ENCODE measurements at places on chromosomes 5 and 9.
A peak's percentile ranks its signal among the peaks of the same experiment; 100 is the strongest.

GRCh38 chr5:172685091-172685490, 44.0 kb downstream of the NEURL1B start:
- no peak for DNase-seq

DNA sequence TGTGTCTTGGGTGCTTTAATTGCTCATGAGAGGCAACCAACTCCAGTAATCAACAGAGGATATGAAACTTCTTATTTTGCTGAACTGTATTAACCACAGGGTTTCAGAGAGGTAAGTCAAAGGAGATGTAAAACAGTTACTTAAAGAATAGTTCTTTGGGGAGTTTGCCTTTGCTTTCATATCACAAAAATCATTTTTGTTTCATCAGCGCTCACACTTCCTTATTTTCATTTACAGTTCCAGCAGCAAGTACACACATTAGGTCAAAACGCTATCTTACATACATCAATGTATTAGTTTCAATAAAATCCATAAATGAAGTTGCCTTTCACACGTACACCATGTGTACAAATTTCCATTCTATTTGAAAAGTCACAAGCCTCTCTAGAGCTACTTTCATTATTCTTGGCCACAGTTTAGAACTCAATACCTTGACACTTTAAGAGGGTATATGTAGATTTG, 50.1 kb downstream of the ST8SIA4 start:
- DNase-seq, result no peak

DNA sequence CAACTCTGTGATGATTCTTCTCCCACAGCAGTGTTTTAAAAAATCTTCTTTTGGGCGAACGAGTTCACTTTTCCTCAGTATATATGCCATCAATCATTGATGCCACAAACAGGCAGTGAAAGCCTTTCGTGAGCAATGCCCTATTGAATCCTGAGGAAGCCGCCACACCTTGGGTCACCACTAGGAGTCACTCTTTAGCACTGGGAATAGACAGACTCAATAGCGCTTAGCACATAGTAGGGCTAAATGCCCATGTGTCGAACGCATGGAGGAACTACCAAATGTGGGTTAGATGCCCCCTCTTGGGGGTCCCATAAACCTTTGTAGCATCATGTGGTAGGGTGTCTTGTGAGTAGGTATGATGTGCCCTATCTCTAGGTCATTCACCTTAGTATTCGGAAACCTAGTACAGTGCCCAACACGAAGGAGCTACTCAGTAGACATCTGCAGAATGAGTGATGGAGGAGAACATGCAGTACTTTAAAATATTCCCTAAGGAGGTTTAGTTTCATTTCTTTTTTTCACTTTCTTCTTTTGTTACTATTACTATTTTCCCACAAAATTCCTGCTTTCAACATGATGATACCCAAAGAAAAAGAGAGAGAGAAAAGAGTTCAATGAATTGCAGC, 603.7 kb downstream of the BNC2 start:
- DNase-seq, result no peak

- no peak for DNase-seq
Measured at GRCh38 chr5:75395277-75395676, 58.3 kb downstream of the HMGCR start.

DNA sequence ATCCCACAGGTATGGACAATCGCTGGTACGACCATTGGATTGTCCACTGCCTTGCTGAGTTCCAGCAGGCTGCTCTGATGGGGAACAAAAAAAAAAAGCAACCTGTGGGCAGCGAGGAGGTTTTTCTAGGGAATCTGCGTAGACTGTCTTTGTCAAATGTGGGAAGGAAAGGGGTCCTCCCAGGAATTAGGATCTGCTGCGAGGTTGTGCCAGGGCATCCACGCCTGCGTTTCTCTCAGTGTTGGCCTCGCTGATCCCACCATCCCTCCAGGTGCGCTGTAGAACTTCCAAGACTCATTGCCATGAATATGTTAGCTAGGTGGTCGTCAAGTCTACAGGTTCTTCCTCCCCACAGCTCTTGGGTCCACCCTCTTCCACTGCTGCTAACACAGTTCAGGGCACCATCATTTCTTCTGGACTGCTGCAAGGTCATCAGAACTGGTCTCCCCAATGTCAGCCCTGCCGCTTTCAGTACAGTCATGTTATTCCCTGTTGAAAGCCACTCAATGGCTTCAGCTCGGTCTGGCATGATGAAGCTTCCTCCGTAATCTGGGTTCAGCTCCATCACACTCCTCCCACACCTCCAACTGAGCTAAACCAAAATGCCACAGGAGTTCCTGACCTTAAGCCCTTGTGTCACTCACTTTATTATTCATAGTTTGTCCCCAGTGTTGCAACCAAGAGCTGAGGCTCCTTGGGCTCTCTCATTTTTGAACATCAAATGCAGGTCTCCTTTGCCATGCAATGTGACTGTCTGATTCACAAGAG, 79.5 kb upstream of the DMRT1 start:
- no peak for DNase-seq

GRCh38 chr9:95095641-95096355, 221.7 kb downstream of the FANCC start:
- no peak for DNase-seq

- no peak for DNase-seq
Measured at GRCh38 chr5:132363431-132364112, 5.9 kb upstream of the SLC22A5 start.

- DNase-seq, result no peak
Measured at GRCh38 chr5:90037646-90038045, 371.9 kb downstream of the CETN3 start.

DNA sequence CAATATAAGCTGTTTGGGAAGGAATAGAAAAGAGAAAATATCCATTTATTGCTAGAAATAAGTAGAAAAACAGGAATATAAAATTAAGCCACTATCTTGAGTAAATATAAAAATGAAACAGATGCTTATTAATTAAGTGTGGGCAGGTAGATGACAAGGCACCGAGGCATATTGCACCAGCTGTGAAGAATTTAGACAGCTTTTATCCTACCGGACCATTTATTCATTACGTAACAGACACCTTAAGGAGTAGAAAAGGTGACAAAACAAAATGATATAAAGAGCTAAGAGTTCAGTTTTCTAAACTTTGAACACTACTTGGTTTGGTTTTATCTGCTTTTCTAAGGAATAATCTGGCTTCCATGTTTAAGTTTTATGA, 404.1 kb downstream of the PTPRD start:
- DNase-seq, result no peak

GRCh38 chr9:37840560-37841194, 40.1 kb downstream of the DCAF10 start:
- no peak for DNase-seq

- peak; percentile 92 for DNase-seq
Measured at GRCh38 chr5:138641547-138642298, 66.5 kb upstream of the HSPA9 start.

- DNase-seq, result no peak
Measured at GRCh38 chr9:106575823-106576222, 287.1 kb upstream of the ZNF462 start.

- no peak for DNase-seq
Measured at GRCh38 chr5:15634591-15635288, 134.8 kb downstream of the FBXL7 start.

GRCh38 chr9:18666986-18667772, 193.2 kb downstream of the ADAMTSL1 start:
- no peak for DNase-seq

GRCh38 chr5:178069909-178070308, 43.4 kb upstream of the N4BP3 start:
- DNase-seq, result no peak

- DNase-seq, result no peak
Measured at GRCh38 chr5:676699-677076, 16.5 kb downstream of the TPPP start.

- no peak for DNase-seq
Measured at GRCh38 chr5:75681125-75681830, 36.0 kb downstream of the POC5 start.

GRCh38 chr9:4769321-4770080, 23.2 kb upstream of the RCL1 start:
- no peak for DNase-seq

- no peak for DNase-seq
Measured at GRCh38 chr5:151285683-151286082, 17.9 kb downstream of the SLC36A3 start.

DNA sequence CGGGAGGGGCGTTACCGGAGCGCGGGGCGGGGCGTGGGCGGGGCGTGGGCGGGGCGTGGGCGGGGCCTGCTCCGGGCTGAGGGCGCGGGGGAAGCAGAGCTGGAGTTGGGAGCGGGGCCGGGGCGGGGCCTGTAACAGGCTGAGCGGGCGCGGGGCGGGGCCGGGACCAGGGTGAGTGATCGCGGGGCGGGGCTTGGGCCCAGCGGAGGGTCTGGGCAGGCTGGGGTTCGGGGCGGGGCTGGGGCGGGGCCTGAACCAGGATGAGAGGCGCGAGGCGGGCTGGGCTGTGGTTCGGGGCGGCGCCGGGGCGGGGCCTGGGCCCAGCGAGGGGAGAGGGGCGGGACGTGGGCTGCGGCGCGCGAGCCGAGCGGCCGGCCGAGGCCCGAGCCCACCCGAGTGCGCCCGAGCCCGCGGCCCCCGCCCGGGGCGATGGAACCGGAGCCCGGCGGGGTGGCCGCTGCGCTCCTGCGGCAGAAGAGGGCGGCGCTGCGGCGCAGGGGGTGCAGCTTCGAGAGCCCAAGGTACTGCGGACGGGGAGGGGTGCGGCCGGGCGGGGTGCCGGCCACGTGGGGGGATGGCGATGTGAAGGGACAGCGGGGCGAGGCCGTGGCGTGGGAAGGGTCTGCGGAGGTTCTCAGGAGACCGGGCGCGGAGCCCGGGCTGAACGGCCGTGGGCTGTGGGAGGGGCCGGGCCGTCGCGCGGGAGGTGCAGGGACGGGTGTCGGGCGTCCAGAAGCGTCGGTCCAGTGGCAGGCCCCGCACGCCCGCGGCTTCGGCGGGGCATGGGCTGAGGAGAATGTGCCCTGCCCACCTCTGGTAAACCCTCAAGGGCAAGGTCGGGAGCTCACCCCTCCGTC, 39.5 kb upstream of the GARNL3 start:
- peak; percentile 87 for DNase-seq

DNA sequence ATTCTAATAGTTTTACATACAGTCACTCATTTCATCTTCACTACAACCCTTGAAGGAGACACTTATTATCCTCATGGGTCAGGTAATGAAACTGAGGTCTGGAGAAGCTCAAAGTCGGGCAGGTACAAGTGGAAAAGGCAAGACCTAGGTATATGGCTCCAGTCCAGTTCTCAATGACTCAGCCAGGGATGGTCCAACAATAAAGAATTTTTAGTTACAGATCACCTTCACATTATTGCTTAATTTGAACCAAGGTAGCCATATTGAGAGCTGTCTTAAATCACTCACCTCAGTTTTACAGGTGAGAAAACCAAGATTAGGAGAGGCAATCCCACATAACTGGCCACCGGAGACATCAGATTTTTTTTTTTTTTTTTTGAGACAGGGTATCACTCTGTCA, 55.4 kb downstream of the PTPN3 start:
- DNase-seq, result no peak

DNA sequence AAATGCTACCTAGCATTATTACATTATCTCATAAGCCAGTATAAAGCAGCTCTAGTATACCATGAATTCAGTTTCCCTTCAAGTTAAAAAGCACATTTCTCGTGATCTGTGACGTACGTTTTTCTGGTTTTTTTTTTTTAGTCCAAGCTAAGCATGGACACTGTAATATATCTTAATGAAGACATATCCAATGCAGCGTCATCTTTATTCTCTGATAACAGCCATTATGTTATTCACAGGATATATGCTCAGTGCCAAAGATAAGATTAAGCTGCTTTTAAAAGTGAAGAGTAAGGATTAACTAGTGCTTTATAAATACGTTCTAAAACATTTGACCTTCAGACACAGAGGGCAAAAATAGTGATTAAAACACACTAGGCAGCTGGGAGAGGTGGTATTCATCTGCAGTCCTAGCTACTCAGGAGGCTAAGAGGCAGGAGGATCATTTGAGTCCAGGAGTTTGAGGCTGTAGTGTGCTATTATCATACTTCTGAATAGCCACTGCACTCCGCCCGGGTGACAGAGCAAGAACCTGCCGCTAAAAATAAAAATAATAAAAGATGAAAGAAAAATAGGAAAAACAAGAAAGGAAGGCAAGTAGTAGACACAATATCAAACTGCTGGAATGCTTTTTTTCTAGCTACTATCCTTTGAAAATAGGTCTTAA, 7.7 kb downstream of the CSNK1A1 start:
- no peak for DNase-seq

DNA sequence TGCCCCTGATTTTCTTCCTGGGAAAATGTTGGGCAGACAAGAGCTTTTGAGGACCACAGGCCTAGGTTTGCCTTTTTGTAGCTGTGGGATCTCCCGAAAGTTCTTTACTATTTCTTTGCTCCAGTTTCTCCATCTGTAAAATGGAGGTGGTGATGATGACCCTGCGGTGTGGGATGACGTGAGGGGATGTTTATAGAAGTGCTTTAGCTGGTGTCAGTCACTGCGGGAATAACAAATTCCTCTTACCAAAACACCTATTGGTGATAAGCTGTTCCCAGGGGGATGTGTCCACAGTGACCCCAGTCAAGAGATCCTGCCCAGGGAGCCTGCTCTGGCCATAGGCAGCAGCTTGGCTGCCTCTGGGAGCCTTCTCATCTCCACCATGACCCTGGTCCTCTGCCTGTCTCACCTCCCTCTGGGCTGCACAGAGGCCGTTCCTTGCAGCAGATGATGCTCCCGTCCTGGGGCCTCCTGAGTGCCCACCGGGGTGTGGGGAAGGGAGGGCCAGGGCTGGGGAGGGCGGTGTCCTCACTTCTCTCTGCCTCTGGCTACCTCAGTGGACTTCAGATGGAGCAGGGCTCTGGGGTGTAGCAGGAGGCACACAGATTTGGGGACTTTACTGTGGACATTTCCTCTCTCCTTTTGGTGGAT, 77.2 kb downstream of the COL15A1 start:
- no peak for DNase-seq

DNA sequence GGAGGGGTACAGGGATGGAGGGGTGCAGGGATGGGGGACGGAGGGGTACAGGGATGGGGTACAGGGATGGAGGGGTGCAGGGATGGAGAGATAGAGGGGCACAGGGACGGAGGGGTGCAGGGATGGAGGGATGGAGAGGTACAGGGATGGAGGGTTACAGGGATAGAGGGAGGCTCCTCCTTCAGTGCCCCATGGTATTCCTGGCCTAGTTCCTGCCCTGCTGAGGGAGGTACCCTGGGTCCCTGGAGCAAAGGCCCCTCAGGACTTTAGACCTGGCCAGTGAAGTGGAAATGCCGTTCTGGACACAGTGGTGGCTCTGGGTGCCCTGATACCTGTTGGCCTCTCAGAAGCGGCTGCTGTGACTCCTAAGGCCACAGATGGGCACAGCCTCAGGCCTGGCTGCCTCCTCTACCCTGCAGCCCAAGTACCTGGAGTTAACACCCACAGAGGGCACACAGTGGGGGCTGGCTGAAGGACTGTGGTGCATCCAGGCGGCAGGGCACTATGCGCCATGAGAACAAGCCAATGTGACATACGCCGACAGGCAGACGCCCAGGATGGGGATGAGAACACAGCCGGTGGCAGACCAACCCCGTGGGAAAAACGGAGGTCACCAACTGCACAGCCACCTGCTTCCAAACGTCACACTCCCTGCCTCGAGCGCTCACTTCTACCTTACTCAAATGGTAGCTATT, 8.4 kb downstream of the PTGES2 start:
- DNase-seq, result no peak

GRCh38 chr9:113523421-113524141, 60.1 kb downstream of the RGS3 start:
- peak; percentile 86 for DNase-seq

All from activated naive CD4-positive, alpha-beta T cell treated with anti-CD3 and anti-CD28 coated beads, Interleukin-2, amount 50 U/mL, for 72 hours (primary cell).